Tongue (tissue), 3 donors: ENCODE measurements at places on chromosomes 5 and 9.

GRCh38 chr9:16870596-16871335, at the start of gene BNC2:
TSS of gene BNC2 (minus strand) at chr9:16870670. CDS start at chr9:16870648, 22 bp downstream.
- DNase-seq = peak; percentile 85

GRCh38 chr5:178514851-178515418, 75.3 kb downstream of the COL23A1 start:
- DNase-seq = peak; percentile 61

GRCh38 chr9:137873408-137873807, 4.2 kb upstream of the CACNA1B start:
- DNase-seq = no peak

GRCh38 chr5:131769961-131770360, 26.9 kb downstream of the FNIP1 start:
- no peak for DNase-seq

- no peak for DNase-seq
These were observed 4.6 kb downstream of the ANXA1 start for GRCh38 chr9:73155968-73156864.

DNA sequence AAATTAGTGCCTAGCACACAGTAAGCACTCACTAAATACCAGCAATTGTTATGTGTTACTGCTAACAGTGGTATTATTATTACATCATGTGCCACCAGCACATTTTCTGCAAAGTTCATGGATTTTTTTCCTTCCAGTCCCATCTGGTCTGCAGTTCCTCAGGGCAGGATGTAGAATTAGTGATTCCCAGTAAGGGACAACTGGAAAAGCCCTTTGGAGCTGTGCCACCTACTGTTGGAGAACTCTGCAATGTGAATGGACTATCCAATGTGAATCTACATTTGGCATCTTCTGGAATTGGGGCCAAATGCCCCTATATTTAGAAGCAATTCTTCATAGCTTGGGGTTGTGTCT, 154.0 kb downstream of the CDH6 start:
- DNase-seq = no peak

DNA sequence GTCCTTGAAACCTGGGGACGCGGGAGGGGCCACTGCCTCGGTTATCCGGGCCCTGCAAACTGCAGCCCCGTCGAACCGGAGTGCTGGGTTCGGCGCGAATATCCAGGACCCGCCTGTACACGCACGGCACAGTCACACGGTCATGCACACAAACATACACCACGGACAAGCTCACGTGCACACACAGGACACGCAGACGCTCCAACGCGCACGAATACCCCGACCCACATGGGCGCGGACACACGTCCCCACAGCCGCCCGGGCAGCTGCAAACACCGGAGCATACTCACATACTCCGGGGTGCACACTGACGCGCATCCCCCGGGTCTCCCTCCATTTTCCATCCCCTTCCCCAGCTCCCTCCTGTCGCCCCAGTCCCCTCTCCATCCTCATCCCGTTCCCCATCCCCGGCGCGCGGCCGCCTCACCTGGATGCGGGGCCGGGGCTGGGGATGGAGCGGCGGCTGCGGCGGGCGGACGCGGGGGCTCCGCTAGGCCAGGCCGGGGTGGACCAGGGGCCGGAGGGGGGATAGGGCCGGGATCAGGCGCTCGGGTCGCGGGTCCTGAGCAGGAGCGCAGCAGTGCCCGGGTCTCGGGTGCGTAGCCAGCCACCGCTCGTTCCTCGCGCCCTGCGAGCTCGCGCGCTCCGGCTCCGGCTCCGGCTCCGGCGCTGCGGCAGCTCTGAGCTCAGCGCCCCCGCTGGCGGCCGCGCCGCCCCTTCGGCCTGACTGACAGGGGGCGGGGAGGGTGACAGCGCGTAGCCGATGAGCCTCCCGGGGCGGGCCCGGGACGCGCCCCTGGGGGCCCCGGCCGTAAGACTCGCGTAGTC, at the start of the genes EIF4E1B and SNCB:
TSS of gene EIF4E1B (plus strand) at position 823 of the 828 bp plus-strand sequence. CDS start 12,113 bp downstream, outside the sequence.
TSS of gene SNCB (minus strand) at position 682 of the 828 bp plus-strand sequence. CDS start 880 bp downstream, outside the sequence.
- peak; percentile 57 for DNase-seq

DNA sequence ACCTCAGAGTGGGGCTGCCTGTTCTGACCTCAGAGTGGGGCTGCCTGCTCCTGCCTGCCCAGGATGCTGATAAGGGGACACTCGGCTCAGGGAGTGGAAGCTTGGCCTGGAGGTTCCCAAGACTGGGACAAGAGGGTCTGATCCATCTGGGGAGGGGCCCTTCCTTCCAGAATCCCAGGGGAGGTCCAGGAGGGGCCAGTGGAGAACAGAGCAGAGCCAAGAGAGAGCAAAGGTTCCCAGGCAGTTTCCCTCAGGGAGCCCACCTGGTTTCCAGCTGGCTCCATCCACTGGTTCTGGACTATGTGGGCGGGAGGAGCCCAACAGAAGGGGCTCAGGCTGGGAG, 49.1 kb upstream of the RNU6ATAC start:
- no peak for DNase-seq

DNA sequence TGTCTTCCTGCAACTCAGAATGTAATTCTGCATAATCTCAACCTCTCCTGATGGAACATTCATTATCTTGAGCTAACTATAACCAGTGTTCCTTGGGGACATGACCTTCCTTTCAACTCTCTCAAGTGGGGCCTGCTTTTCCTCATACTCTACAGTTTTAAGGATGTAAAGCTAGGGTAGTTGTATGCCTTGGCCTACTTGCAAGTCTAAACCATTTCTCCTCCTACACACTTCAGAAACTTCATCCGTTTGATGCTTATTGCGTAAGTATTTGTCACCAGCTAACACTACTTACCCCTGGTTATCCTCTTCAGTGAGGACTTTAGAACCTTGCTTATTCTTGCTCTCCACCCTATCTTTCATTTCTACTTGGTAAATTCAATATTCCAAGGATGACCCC, 548.9 kb downstream of the HINT1 start:
- DNase-seq = peak; percentile 3

- no peak for DNase-seq
These were observed 415.6 kb downstream of the IRX2 start for GRCh38 chr5:2335733-2336515.

- DNase-seq = no peak
These were observed 155.1 kb downstream of the NR3C1 start for GRCh38 chr5:143248391-143248790.

DNA sequence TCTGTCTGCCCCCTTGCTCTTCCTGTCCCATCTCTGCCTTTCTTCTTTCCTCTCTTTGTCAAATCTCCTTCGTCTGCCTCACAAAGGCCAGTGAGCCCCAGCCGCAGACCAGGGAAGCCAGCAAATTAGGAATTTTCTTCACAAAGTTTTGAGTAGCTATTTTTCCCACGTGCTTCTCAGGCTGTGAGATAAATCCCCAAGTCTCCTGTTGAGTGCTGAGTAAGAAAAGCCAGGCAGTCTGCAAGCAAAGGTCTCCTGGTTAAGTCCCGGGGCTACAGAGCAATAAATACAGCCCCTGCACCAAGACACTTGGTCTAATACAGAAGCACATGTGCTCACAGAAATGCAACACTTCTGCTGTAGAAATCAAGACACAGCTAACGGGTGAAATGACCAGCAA, 284.9 kb downstream of the SLIT3 start:
- DNase-seq = no peak

GRCh38 chr5:175394601-175395000, 49.4 kb downstream of the DRD1 start:
- DNase-seq = no peak

GRCh38 chr5:173016598-173017046, 33.1 kb downstream of the ATP6V0E1 start:
- DNase-seq = peak; percentile 56

GRCh38 chr9:129140397-129141065, 29.3 kb downstream of the PTPA start:
- DNase-seq = peak; percentile 61

DNA sequence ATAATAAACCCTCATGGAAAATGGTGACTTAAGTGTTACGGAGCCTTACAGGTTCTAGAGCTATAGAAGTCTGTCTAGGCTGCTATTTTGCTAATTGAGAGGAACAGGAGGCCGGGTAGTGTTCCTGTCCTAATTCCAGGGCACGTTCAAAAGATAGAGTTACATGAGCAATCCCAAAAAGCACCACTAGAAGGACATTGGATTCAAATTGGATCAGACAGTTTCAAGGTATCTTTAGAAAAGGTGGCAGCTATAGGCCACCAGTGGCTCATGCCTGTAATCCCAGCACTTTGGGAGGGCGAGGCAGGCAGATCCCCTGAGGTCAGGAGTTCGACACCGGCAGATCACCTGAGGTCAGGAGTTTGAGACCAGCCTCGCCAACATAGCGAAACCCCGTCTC, 458.8 kb downstream of the TMEM232 start:
- no peak for DNase-seq

- peak; percentile 59 for DNase-seq
These were observed 28.7 kb downstream of the DNAJC21 start for GRCh38 chr5:34957857-34958690.

- no peak for DNase-seq
These were observed 59.4 kb upstream of the DNAH5 start for GRCh38 chr5:14003936-14004335.

GRCh38 chr9:83986195-83986594, 5.6 kb downstream of the RMI1 start:
- DNase-seq = no peak

GRCh38 chr9:5481322-5482040, 28.9 kb upstream of the PDCD1LG2 start:
- DNase-seq = no peak

- no peak for DNase-seq
These were observed 757 bp downstream of the TMEM250 start for GRCh38 chr9:136117916-136118319.

GRCh38 chr9:129340427-129341170, 162.5 kb upstream of the IER5L start:
- DNase-seq = no peak

- DNase-seq = peak; percentile 79
These were observed 53.2 kb upstream of the UBTD2 start for GRCh38 chr5:172336676-172337285.

- DNase-seq = no peak
These were observed 25.1 kb downstream of the POLK start for GRCh38 chr5:75536694-75537360.

DNA sequence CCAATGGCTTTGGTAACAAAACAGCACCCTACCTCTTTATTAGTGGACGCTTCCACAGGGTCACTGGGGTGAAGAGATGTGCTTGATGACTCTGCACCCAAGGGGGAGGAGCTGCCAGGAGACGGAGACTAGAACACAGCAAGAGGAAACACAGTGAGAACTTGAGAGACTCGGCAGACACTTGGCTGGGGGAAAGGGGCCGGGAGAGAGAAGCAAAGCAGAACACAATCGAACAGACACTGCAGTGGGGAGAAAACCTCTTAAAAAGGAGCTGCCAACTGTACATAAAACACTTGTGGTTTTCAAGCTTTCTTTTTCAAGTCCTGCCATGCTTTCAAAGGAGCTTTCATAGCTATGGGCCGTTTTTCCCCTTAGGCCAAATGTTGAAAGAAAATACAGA, 151.0 kb downstream of the ENTREP1 start:
- peak; percentile 29 for DNase-seq

- no peak for DNase-seq
These were observed 72.2 kb upstream of the EPB41L4A start for GRCh38 chr5:112491257-112491656.

GRCh38 chr5:157431544-157432200, 28.3 kb upstream of the NIPAL4 start:
- DNase-seq = peak; percentile 82

GRCh38 chr5:26749829-26750228, 288.6 kb downstream of the CDH9 start:
- no peak for DNase-seq

DNA sequence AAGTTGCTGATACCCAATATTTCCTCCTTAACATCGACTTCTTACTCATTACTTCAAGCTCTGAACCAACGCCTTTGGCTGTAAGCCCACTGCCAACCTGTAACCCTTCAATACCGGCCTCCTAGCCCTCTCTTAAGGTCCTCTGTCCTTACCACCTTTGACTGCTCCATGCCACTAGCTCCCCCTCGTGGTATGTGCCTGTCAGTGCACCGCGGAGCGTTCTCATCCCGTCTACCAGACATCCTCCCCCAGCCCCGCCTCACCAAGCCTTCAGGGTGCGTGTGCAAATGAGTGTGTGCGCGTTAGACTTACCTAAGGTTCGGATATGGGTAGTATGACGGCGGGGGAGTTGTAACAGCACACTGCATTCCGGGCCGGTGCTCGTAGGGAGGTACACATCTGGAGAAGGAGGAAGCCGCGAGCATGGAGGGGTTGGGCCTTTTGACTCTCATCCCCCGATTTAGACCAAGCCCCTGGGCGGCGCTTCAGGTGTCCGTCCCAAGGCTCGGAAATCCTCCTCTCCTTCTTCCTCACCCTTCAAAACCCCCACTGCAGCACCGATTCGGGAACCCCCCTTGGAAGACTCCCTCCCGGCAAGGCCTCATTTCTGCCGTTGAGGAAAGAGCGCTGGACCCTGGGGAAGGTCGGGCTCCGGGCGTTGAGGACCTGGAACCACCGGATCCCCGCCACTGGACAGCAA, 2.8 kb upstream of the MYORG start:
- DNase-seq = peak; percentile 93

GRCh38 chr5:173602423-173602822, 14.0 kb downstream of the BOD1 start:
- DNase-seq = no peak

DNA sequence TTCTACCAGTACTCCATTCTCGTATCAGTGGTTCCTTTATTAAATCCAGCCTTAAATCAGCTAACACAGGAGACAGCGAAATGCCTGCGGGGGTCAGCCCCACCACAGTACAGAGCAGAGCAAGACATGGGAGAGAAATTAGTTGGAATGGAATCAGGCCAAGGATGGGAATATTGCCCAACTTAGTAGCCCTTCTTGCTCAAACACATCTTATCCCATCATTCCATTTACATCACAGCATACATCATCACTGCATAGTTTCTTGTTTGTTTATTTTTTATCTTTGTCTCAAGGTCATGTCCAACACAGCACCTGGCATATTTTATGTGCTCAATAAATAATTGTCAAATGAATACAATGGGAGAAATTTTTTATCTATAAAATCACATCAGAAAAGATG, 34.3 kb upstream of the DAB2 start:
- no peak for DNase-seq

GRCh38 chr5:89996890-89997289, 412.7 kb downstream of the CETN3 start:
- DNase-seq = no peak

DNA sequence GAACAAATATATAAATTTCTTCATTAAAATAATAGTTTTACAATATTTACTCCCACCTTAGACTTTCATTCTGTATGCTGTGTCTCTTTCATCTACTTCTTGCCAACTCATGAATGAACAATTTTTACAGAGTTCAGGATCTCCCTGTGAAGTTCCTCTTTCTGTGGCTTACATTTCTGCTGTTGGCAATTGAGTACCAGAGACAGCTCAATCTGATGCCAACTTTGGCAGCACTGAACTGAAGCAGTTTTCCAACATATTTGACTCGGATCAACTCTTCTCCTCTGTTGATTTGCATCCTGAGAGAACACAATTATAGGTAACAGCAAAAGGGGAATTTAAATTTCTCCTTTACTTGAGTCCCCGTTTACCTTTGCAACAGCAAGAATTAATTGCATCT, 1262.2 kb downstream of the EFNA5 start:
- DNase-seq = no peak

- no peak for DNase-seq
These were observed 31.4 kb upstream of the ANKRD55 start for GRCh38 chr5:56264417-56265025.

- peak; percentile 87 for DNase-seq
These were observed 9.1 kb downstream of the PTCH1 start for GRCh38 chr9:95507464-95508241.

- no peak for DNase-seq
These were observed 14.2 kb downstream of the CCNJL start for GRCh38 chr5:160298189-160298588.
